Choroid plexus epithelial cell (primary cell): ENCODE measurements at places on chromosomes 4 and X.
A peak's percentile ranks its signal among the peaks of the same experiment; 100 is the strongest.

GRCh38 chr4:37652747-37653527 is 33.2 kb downstream of the RELL1 start:
- no peak for DNase-seq

DNA sequence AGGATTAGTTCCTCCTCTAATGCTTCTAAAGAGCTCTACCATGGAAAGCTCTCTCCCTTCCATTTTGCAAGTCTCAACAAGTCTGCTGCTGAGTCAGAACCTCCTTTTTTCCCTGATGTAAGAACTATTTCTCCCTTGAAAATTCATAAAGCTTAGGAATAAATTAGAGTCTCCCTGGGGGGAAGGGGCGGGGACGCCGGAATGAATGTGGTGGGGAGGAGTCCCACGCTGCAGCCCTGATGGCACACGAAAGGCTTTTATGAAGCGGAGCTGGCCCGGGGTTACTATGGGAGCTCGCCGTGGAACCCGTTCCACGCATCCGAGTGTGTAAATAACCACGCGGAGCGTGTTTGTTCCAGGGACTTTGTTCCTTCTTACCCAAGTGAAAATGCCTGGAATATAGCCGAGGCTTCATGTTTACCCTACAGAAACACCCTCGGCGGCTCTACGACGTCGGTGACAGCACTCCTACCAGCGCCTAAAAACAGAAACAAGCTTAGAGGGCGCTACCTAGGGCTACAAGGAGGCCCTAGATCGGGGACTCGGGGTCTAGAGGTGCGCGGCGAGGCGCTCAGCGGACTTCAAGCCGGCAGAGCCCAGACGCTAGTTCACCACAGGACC is 923 bp upstream of the CPEB2 start:
- peak; percentile 96 for DNase-seq

GRCh38 chr4:25301471-25301870 is 11.1 kb upstream of the ZCCHC4 start:
- no peak for DNase-seq

DNA sequence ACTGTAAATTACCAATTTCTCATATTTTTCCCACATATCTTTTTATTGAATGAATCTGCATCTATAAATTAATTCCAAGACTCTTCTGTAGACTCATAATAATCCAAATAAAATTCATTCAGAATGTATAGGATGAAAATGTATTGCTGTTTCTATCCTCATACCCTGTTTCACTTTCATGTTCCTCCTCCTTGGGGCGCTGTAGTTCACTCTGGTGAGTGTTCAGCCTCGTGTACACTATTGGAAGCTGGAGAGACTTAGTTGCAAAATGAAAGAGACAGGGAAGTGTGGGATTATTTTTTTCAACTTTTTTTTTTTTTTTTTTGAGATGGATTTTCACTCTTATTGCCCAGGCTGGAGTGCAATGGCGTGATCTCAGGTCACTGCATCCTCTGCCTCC is 296.1 kb downstream of the TLL1 start:
- peak; percentile 30 for DNase-seq
